Brain (organoid and tissue), 16 donors: ENCODE measurements at places on chromosomes 4 and X. TPM values are rescaled to one million over a fixed set of nuclear protein-coding genes. Genes with fewer than 3 reads are reported as not detected.

GRCh38 chrX:68249401-68249831 lies 183.9 kb downstream of the OPHN1 start:
- DNase-seq: peak; percentile 9

ALB gene
- polyA plus RNA-seq: 3.9 TPM

DNA sequence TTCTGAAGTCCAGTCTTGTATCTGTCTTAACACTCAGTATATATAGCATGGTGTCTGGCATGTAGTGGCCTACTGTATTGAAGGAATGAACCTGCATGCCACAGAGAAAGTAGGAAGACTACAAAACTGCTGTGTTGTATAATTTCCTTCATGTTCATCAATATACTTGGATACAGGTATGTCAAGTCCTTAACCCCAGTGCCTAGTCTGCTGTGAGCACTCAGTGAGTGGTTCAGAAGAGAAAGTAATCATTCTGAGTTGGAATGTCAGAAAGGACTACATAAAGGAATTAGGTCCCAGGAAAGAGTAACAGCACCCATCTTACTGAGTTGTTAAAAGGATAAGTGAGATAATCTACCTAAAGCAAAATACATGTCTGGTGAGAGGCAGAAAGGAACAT lies 32.0 kb downstream of the ABCE1 start:
- DNase-seq: no peak

DOK7 gene
- 0.48 TPM for polyA plus RNA-seq

- peak; percentile 84 for DNase-seq
These were observed 2.8 kb upstream of the PCDH7 start for GRCh38 chr4:30717208-30718020.

- no peak for DNase-seq
These were observed 31.0 kb downstream of the KDM6A start for GRCh38 chrX:44903830-44904530.

MAGEC2 gene
- polyA plus RNA-seq: 4.9 TPM

DNA sequence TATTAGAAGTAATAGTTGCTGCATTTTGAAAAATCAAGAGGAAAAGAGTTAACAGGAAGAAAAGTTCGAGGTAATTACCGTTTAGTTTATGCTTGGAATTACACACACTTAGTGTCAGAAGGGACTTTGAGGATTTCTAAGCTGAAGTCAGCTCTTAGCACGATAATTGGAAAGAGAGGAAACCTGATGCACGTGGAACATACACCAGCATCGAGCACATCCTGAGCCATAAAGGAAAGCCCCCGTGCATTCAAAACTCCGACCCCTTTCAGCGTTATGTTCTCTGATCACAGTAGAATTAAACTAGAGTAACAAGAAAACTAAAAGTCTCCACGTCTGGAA lies 400 bp upstream of the PAQR3 start:
- no peak for DNase-seq

DNA sequence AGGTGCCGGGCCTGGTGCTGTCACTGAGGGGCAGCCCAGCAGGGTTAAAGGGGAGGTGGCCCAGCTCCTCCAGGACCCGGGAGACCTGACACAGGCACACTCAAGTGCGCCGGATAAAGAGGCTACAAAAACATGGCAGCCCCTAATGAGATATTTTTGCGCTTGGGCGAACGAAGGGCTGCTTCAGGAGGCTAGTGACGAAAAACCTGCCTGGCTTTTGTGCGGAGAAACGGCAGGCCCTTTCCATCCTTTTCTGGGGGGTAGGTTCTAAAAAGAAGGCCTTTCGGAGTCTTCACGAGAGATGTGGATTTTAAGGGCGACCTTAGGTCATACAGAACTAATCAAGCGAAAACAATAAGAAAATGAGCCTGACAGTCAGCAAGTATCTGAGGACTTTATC lies 35.5 kb downstream of the HELT start:
- no peak for DNase-seq

DNA sequence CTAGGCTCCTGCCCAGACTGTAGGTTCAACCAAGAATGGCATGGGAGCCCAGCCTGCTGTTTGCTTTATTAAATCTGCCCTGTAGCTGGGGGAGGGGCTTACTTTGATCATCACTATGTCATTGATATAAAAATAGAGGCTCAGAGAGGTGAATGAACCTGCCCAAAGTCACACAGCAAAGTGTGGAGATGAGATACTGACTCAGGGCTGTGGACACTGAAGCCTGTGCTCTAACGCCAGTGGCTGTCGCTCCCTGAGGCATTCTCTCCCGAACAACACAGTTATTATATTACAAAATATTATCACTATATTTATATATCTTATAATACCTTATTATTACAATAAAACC lies 3.5 kb downstream of the MSANTD1 start:
- DNase-seq: no peak

DNA sequence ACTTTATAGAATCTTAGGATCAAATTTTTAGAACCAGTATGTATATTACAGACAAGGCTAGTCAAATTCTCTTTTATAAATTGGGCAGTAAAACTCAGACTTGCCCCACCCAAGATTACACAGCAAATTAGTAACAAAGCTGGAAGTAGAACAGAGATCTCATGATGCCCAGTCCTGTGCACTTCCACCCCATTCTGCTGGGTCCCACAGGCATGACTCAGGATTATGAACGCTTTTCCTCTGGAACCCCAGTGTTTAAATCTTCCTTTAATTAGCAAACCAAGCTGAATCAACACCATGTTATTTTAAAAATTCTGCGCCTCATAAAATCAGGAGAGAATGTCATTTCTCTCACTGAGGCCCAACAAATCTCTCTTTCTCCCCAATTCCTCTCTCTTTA lies 1.5 kb upstream of the IL13RA2 start:
- no peak for DNase-seq

DNA sequence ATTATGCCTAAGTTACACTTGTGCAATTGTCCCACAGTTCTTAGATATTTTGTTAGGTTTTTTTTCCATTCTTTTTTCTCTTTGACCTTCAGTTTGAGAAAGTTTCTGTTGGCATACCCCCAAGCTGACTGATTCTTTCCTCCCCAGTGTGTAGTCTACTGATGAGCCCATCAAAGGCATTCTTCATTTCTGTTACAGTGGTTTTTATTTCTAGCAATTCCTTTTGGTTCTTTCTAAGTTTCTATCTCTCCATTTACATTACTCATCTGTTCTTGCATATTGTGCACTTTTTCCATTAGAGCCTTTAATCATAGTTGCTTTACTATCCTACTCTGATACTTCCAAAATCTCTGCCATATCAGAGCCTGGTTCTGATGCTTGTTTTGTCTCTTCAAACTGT lies 31.9 kb downstream of the CASP6 start:
- DNase-seq: no peak

DNA sequence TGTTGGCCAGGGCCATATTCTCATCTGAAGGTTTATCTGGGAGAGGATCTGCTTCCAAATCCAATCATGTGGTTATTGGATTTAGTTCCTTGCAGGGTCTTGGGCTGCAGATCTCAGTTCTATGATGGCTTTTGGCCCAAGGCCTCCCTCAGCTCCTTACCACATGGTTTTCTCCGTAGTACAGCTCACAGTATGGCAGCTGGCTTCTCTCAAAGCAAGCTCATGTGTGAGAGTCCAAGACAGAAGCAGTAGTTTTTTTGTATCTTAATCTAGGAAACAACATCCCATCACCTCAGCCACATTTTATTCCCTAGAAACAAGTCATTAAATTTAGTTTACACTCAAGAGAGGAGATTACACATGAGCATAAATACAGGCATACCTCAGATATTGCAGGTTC lies 24.5 kb downstream of the MND1 start:
- DNase-seq: no peak

PPARGC1A gene
- polyA plus RNA-seq: 2.6 TPM

MAOA gene
- polyA plus RNA-seq: 11.3 TPM

GC gene
- not detected for polyA plus RNA-seq

DNA sequence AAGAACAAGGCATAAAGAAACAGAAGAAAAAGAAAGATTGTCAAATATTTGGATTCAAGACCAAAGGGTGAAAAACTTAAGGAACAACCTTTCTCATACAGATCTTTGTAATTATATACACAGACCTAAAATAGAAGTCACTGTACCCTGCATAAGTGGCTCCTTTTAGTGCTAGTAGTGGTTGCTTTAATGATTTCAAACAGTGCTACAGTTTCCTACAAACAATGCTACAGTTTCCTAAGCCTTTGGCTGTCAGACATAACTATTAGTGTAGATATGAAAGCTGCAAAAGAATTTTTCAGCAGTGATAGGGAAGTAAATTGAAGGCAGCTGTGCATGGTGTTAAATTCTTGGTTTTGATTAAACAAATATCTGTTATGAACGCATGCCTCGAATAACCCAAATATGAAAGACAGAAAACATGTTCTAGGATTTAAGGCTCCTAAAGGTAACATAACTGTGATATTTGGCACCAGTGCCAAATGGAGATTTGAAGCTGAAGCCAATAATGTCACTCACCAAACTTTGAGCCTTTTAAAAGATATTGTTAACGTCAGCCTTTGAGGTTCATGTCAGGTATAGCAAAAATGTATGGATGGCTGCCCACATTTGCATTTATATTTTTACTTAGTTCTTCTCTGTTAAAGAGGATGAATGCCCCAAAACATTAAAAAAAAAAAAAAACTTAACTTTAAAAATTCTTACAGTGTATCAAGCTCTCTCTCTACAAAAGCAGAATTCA lies 36.6 kb downstream of the SMARCAD1 start:
- no peak for DNase-seq

UGT2B10 gene
- polyA plus RNA-seq: not detected

DNA sequence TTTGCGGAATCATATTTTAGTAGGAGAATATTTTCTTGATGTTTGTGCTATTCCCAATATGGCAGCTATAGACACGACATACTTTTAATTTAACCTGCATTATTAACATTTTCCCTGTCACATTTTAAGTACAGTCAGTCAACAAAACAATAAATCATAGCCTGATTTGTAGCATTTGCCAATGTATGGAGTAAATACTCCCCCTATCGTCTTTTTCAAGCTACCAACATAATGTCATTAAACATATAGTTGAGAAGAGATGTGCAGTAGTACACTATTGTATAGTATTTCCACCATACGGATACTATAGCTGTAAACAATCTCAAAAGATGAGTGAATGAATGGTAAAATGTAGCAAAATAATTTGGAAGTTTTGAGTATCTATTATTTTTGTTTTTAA lies 303.7 kb upstream of the MAGEB2 start:
- DNase-seq: no peak

CFI gene
- 2.2 TPM for polyA plus RNA-seq

DNA sequence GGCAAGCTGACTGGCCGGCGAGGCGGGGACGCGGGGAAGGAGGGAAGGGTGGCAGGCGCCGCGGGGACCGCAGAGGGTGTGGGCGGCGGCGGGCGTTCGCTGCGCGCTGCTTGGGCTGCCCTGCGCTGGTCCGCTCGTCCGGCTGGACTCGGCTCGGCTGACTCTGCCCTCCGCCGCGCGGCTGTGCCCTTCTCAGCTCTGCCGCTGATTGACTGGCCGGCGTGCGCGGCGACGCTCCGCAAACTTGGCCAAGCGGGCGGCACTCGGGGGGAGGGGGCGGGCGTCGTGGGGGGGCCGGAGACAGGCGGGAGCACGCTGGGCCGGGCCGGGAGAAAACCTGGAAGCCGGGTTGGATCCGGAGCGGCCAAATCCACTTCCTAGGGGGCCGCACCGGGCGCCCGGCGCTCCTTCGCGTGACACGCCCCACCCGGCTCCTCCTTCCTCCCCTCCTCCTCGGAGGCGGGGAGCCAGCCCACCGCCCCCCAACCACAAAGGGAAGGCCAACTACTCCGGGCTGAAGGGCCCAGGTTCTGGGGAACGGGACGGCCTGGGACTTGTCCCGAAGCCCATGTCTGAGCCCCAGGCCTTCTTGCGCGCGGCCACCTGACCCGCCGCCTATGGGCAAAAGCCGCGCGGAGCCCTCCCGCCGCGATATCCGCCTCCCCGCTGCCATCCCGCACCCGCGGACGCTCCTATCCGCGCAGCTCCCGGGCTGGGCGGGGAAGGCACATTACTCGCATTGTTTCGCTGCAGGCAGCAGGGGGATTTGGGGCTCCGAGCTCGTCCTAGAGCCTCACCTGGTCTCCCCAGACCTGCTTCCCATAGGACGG lies at the start of gene GPC4:
Gene GPC4, minus strand, starts transcription at position 214 of the 830 bp plus-strand sequence. CDS start 524 bp downstream, outside the sequence.
- DNase-seq: peak; percentile 86

GRCh38 chr4:126827669-126828068 lies 805.1 kb upstream of the INTU start:
- DNase-seq: no peak

TRIML2 gene
- not detected for polyA plus RNA-seq

- no peak for DNase-seq
These were observed 605.2 kb upstream of the NR3C2 start for GRCh38 chr4:149047368-149047767.

- no peak for DNase-seq
These were observed 98.9 kb upstream of the PDLIM3 start for GRCh38 chr4:185634066-185634652.

DNA sequence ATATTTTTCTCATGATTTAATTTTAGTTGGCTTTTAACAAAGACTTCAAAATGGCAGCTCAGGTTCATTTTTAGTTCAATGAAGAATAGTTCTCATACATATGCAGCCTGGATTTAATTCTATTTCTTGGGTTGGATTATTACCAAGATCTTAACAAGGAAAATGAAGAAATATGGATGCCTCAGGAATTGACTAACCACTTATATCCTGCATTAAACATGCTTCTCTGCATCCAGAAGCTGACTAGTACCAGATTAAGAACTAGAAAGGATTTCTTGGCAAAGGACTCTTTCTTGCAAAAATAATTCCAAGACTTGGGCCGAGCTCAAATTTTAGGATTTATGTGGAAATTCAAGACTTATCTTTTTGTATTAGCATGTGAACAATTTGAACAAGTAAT lies 5.6 kb upstream of the KLHL2 start:
- no peak for DNase-seq

PDZD4 gene
- polyA plus RNA-seq: 128 TPM

DNA sequence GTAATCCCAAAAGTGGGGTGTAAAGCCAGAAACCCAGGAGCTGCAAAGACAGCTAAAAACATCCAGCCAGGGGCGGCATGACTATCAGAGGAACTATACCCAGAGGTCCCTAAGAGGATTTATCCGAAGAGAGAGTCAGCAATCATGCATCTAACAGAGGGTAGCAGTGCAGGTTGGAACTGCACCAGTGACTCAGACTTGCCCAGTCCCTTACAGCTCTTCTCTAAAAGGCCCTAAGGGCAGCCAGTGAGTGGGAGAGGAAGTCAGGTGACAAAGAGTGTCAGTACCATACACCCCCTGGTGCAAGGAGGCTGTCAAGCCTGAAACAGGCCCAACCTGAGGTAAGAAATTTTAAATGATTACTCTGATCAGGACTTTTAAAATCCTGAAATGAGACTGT lies 88.1 kb downstream of the CAMK2D start:
- no peak for DNase-seq
